Gastroesophageal sphincter (tissue), 4 donors: ENCODE measurements at places on chromosomes 5 and 9.

DNA sequence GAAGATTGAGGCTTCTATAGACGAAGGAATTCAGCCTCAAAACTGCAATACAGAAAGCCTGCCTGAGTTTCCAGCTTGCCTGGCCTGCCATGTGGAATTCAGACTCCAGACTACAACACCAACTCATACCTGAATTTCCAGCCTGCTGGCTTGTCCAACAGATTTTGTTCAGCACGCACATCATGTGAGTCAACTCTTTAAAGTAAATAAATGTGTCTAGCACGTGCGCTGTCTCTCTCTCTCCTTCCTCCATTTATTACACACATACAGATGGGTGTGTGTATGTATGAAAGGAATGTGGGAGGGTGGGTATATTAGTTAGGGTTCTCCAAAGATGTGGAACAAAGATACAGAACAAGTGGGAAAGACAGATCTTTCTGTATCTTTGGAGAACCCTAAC is 82.4 kb upstream of the TAS2R1 start:
- no peak for ATAC-seq

DNA sequence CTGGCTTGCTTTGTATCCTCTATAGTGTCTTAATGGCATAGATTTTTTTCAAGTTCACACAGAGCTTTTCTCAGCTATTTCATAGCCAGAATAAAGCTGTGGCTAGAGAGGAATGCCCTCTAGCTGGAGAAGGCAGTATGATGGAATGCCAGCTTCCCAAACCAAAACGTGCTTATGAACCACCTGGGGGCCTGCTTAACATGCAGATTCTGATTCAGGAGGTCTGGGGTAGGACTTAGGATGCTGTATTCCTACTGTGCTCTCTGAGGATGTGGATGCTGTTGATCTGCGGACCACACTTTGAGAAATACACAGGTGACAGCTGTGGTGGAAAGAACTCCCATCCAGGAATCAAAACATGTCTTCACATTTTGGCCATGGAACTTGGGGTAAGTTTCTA is 49.9 kb upstream of the DPYSL3 start:
- no peak for ATAC-seq

DNA sequence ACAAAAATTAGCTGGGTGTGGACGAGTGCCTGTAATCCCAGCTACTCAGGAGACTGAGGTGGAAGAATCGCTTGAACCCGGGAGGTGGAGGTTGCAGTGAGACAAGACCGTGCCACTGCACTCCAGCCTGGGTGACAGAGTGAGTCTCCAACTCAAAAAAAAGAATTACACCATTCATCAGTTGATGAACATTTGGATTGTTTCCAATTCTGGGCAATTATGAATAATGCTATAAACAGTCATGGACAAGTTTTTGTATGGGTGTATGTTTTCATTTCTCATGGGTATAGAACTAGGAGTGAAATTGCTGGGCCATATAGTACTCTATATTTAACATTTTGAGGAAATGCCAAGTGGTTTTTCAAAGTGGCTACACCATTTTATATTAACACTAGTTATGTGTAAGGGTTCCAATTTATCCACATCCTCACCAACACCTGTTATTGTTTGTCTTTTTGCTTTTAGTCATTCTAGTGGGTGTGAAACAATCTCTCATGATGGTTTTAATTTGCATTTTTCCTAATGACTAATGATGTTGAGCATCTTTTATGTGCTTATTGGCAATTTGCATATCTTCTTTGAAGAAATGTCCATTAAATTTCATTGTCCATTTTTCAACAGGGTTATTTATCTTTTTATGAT is 9.0 kb upstream of the CCDC125 start:
- ATAC-seq = no peak

- ATAC-seq = no peak
Measured at GRCh38 chr9:107029146-107029545, 166.2 kb downstream of the ZNF462 start.

GRCh38 chr5:102764381-102765004 is 9.4 kb downstream of the PAM start:
- ATAC-seq = no peak

GRCh38 chr5:172178301-172178987 is 9.6 kb downstream of the STK10 start:
- ATAC-seq = no peak

DNA sequence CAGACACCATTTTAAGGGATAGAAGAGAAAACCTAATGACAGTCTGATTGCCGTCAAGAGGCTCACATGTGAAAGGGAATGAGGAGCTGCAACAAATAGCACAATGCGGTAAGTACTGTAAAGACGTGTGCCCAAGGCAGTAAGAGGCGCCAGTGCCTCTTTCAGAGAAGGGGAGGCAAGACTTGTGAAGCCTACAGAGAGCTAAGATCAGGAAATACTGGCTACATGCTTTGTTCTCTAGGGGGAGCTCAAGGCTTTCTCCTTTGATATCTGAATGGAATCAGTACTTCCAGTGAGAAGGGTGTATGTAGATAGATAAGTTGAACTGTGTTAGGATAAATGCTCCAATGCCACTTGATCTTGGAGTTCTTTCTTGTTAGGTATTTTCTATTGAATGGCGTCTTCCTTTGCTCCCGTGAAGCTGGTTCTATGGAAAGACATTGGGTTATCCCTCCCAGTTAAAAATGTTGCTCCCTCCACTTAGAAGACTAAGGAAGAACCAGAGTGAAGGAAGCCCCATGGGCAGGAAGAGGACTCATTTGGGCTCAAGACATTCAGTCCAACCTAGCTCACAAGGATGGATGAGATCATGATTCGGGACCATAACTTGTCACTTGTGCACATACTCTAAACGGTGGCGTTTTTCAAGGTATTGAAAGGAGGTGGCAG is 23.5 kb upstream of the ALDOB start:
- ATAC-seq = peak; percentile 83

- ATAC-seq = no peak
Measured at GRCh38 chr5:83817591-83817990, 96.9 kb upstream of the HAPLN1 start.

GRCh38 chr5:158820891-158821290 is 278.8 kb downstream of the EBF1 start:
- ATAC-seq = no peak

- no peak for ATAC-seq
Measured at GRCh38 chr9:36844961-36845360, 189.1 kb downstream of the PAX5 start.

DNA sequence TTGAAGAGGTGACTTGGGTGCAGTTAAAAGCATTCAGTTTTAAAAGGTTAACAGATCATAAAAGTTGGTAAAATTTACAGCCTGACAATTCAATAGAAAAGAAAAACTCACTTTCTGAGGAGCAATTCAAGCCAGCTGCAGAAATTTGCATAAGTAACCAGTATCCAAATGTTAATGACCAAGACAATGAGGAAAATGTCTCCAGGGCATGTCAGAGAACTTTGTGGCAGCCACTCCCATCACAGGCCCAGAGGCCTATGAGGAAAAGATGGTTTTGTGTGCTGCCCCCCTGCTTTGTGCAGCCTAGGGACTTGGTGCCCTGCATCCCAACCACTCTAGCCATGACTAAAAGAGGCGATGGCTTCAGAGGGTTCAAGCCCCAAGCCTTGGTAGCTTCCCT is 1406.5 kb upstream of the ACO1 start:
- no peak for ATAC-seq

DNA sequence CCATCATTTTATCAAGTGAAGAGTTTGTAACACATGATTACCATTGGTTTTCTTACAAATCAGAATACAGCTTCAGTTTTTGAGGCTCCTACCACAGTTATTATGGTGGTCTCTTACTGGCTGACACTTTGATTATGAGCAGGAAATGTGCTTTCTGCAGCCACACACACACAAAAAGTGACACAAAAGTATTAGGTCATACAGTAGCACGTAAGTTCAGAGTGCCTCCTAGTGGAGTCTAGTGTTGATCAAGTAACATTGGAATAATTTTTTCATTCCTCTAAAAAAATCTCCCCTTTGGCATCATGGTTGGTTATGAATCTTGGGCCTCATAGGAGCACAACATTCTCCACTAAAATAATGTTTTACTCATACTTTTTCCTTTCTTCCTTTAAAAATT is 37.6 kb downstream of the PAM start:
- no peak for ATAC-seq

- ATAC-seq = peak; percentile 11
Measured at GRCh38 chr5:172659570-172659908, 18.5 kb downstream of the NEURL1B start.

DNA sequence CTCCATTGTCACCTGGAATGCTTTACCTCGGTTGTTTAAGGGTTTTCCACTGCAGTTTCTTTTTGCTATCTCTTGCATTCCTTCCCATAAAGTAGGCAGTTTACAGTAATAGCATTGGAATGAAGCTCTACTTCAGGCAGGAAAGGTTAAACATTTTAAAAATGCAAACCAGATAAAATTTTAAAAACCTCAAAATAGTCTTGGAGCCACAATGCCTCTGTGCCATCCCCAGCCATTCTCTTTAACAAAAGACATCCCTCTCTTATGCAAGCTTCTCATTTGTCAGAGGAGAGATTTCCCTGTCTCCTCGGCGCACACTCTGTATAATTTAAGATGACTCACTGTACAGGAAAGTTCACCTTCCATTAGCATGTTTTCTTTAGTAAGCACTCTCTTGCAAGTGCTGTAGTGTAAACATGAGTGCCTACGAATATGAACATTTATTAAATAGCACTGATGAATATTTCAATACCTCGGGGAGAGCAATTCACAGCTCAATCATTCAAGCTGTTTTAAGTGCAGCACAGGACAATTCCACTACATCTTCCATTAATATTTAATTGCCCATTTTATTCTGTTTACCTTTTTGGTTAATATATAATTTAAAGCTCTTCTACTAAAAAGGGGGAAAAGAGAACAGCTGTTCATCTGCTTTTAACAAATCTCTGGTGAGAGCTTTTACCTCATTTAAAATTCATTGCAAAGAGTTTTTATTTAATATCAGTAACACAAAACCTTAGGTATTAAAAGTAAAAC is 343.6 kb downstream of the SPATA31D1 start:
- no peak for ATAC-seq

- no peak for ATAC-seq
Measured at GRCh38 chr9:82783045-82783444, 279.9 kb downstream of the RASEF start.

- ATAC-seq = no peak
Measured at GRCh38 chr5:171953860-171954701, 52.4 kb downstream of the FBXW11 start.

DNA sequence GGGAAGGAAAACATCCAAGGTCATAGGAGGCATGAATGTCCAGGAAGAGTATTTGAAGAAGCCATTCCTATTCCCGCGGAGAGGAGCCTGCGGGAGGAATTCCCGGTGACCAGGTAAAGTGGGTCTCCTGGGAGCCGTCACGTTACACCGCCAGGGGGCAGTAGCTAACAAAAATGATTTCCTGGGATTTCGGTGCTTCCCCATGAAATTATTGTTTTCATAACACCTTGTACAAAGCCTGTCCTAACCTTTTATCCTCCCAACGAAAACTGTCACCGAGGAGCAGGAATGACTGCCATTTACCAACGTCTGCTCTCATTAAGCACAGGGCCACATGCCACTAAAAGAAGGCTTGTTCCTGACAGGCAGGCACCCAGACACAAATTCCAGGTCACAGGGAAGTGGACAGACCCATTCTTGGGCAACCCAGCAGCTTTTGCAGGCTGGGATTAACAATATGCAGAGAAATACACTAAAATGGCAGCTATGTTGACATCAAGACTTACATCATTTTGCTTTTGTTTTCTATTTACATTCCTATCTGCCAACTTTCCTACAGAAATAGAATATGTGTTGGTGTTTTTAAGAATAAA is 41.2 kb upstream of the CTSL start:
- ATAC-seq = no peak

DNA sequence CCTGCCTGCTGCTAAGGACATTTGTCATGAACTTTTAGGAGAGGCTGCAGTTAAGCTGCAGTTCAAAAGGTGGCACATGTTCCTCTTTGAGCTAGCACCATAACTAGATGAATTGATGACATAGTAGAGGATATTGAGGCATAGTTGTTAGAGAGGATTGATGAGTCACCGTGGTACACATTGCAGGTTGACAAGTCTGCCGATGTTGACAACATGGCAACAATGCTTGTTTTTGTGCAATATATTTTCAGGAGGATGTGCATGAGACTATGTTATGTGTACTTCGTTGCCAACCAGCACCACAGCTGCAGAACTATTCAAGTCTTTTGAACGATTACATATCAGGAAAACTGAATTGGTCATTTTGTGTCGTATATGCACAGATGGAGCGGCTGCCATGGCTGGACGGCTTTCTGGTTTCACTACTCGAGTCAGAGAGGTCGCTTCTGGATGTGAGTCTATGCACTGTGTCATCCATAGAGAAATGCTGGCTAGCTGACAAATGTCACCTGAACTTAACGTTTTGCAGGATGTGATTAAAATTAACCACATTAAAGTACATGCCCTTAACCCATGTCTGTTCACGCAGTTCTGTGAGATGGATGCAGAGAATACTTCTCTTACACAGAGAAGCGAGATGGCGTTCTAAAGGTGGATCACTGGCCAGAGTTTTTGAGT is 24.2 kb downstream of the ANP32B start:
- no peak for ATAC-seq

DNA sequence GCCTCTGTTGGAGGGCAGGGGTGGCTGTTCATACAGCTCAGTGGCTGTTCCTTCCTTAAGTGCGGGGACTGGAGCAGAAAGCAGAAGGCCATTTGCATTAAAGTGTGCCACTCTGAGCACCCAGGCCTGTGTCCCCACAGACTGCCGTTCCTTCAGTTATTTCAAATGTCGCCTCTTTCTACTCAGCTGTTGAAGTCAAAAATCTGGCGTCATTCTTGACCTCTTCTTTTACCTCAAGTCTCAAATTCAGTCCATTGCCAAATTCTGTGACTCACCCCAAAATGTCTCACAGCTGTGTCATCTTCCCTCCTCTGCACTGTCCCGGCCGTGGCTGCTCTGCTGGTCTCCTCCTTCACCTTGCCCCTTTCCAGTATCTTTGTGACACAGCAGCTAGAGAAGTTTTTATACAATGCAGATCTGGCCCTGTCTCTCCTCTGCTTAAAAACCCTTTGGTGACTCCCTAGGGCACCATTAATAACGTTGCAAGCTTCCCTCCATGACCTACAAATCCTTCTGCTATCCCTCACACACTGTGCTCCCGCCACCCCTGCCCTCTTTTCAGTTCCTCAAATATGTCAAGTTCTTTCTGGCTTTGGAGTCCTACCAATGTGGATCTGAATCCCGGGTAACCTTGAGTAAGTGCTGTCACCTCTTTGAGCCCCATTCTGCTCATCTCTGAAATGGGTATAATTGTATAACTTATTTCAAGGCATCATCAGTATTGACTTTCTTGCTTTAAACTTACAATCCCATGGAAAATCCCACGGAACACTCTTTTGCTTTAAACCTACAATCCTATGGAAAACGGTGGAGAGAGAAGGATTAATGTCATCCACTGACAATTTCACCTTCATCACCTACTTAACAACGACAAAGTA is 98.3 kb upstream of the BOD1 start:
- ATAC-seq = peak; percentile 43

DNA sequence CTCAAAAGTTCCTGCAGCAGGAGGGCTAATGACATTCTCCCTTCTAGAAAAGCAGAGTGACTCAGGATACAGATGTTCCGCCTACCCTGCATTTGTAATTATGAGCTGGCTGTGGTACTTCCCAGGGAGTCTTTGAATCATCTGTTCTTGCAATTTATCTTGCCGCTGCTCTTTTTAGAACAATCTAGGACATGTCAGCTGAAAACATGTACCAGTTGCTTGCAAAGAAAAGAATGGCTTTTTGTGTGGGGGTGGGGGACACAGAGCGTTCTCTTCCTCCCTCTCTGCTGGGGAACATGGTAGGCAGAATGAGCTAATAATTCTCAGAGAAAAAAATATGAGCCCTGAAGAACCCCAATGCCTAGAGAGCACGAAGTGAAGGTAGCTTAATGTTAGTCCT is 51.7 kb upstream of the TUT7 start:
- ATAC-seq = peak; percentile 85
